HFFc6 (cell line): ENCODE measurements at places on chromosomes 3 and 15.

DNA sequence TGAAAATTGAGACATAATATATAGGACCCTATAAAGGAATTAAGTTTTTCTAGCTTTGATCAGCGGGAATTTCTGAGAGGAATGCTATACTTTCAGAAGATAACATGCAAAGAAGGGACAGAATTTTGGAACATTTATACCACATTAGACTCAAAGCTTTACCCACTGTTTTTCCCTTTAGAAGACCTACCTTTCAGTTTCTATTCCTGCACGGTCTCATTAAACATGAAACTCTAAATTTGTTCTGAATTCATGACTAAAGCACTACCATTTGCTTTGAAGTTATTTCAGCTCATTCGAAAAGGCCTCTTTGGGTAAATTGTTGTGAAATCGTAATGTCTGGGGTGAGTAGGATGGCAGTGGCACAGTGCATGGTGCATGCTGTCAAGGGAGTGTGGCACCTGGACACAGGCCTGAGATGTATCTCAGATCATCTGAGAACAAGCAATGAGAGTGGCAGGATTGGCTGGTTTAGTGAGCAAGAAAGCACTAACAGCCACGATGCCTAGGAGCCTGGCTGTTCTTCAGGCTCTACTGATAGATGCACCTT is 42.5 kb downstream of the CHCHD4 start:
- DNase-seq = no peak

- DNase-seq = no peak
Observed at GRCh38 chr3:182617500-182617899, 175.8 kb upstream of the ATP11B start.

GRCh38 chr15:43214169-43214568 is 6.6 kb downstream of the EPB42 start:
- DNase-seq = no peak

- no peak for DNase-seq
Observed at GRCh38 chr15:69042531-69042930, 28.0 kb downstream of the NOX5 start.
